ENCODE measurements at places on chromosomes 1 and 21.

DNA sequence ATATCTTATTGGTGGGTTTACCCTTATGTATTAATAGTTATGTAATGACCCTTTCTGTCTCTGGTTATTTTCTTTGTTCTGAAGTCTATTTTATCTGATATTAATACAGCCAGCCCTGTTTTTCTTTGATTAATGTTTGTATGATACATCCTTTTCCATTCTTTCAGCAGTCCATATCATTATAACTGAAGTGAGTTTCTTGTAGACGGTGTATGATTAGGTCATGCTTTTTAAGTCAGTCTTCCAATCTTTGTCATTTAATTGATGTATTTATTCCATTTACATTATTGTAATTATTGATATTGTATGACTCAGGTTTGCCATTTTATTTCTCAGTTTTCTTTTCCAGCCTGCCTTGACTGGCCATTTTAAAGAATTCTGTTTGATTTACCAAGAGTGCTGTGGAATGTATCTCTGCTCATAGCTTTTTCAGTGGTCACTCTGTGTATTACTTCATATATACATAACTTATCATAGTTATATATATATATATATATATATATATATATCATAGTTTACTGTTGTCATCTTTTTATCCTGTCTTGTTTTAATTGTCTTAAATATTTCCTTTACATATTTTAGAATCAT lies 10.5 kb downstream of the RAB4A start:
- no peak for DNase-seq

GRCh38 chr21:41431788-41432548 lies 5.9 kb downstream of the MX1 start:
- no peak for DNase-seq

- DNase-seq: no peak
These were observed 75.6 kb upstream of the NGF start for GRCh38 chr1:115413621-115414020.

DNA sequence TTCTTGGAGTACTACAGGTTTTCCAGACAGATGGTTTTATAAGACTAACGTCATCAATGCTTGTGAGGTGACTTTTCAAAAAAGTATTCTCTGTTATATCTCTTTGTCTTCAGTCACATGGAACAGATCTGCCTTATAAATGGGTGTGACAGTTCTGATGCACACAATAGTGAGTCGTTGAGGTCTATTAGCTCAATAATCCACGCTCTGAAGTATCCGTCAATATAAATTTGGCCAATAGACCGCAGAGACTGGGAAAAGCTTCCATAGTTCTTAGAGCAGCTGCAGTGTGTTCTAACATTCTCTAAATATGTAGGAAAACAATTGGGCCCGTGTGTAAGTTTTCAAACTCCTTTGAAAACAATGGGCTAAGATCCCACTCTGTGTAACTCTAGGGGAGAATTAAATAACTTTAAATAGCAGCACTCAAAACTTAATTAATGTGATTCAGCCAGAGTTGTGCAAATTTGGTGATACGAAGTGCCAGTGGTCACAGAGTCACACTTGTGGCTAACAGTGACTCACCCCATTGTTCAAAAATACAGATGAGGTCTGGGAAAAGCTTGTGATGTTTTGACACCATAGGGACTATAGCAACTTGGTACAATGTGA lies 316.0 kb downstream of the LMO4 start:
- DNase-seq: no peak
